ENCODE measurements at places on chromosomes 11 and 22. TPM values are rescaled to one million over a fixed set of nuclear protein-coding genes. Genes with fewer than 3 reads are reported as not detected.
A peak's percentile ranks its signal among the peaks of the same experiment; 100 is the strongest.

The DNAJB13 gene
- not detected for total RNA-seq

GRCh38 chr11:79026803-79027445 lies 413.9 kb downstream of the TENM4 start:
- DNase-seq: no peak

GRCh38 chr11:57348052-57348451 lies 9.9 kb downstream of the P2RX3 start:
- DNase-seq: no peak

DNA sequence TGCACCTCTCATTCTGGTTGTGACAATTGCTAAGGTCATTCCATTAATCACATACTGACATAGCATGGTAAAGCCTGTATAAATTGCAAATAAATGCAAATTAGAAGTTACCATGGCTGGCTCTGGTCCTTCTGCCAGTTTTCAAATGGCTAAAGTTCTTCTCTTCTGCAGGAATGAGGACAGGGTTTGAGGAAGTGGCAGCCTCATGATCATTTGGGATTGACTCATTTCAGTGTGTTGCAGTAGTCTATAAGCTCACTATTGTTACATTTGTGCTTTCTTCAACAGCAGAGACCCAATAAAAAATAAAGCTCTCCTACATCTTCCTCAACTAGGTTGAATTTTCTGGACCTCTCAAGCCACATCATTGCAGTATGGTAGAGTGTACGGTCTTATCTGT lies 60.3 kb downstream of the NECTIN1 start:
- no peak for DNase-seq

- no peak for DNase-seq
Observed at GRCh38 chr11:82195283-82195682, 538.4 kb downstream of the FAM181B start.

The MMP13 gene
- 0.35 TPM for total RNA-seq

DNA sequence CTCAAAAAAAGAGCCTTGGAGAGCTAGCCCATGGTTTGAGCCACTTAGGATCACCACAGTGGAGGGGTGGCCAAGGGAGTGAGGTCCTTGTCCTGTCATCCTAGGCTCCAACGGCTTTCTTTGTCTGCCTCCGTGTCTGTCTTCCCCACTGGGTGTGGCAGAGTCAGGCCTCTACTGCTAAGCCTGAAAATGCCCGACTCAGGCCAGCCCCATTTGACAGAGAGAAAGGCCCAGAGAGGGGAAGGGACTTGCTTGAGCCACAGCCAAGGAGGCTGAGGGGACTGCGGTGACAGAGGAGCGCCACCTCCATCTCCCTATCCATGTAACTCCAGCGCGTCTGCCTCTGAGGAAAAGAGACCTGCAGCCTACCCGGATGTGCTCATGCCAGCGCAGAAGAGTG lies 27.8 kb upstream of the CD82 start:
- DNase-seq: no peak

DNA sequence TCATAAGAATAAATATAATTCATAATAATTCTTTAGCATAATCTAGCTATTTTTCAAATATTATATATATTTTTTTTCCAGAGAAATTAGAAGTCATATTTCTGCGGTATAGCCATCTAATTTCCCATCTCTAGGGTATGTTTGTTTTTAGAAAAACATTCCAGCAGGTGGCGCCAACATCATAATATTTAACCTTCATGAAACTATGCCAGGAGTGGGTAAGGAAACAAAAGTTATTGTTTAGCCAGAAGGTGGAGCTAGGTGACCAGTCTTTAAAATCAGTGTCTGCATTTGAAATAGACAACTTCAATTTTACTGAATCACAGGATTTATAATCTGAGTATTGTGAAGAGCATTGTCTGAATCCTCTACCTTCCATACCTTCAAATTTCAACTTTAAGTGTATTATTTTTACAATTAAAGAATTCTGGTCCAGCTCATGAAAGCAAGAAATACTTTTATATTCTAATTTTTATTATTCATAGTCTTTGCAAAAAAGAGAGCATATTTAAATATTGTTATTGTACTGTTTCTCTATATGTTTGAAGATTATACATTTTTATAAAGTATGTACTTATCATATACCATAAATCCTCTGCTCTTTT lies 15.7 kb upstream of the CCDC179 start:
- peak; percentile 70 for DNase-seq

GRCh38 chr22:48751539-48752437 lies 1075.9 kb downstream of the BRD1 start:
- DNase-seq: no peak

GRCh38 chr22:44291674-44292360 lies 20.9 kb downstream of the SHISAL1 start:
- DNase-seq: no peak

DNA sequence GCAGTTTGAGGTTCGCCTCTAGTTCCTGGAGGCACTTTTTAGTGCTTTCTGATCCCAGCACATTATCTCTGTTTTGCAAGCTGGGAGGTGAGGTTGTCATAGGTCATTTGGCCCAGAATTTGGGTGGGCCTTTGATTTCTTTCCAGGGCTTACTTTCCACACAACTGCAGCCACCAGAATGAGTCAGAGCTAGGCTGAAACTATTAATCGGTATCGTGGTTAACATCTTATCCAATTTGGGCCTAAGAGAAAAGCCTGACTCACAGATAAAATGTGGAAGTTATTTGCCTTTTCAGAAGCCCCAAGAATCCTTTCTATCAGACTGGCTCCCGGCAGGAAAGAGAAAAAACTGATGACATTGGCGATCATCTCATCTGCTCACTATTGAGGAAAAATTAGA lies 166.4 kb downstream of the KIRREL3 start:
- peak; percentile 33 for DNase-seq

GRCh38 chr22:27540656-27541396 lies 260.7 kb downstream of the MN1 start:
- no peak for DNase-seq

The CPT1B gene
- total RNA-seq: 35.9 TPM

The OR5M10 gene
- not detected for total RNA-seq

The ZNF408 gene
- total RNA-seq: 15.2 TPM

The FAM227A gene
- total RNA-seq: 5.7 TPM

GRCh38 chr11:67073908-67074307 lies 17.3 kb downstream of the RHOD start:
- no peak for DNase-seq

DNA sequence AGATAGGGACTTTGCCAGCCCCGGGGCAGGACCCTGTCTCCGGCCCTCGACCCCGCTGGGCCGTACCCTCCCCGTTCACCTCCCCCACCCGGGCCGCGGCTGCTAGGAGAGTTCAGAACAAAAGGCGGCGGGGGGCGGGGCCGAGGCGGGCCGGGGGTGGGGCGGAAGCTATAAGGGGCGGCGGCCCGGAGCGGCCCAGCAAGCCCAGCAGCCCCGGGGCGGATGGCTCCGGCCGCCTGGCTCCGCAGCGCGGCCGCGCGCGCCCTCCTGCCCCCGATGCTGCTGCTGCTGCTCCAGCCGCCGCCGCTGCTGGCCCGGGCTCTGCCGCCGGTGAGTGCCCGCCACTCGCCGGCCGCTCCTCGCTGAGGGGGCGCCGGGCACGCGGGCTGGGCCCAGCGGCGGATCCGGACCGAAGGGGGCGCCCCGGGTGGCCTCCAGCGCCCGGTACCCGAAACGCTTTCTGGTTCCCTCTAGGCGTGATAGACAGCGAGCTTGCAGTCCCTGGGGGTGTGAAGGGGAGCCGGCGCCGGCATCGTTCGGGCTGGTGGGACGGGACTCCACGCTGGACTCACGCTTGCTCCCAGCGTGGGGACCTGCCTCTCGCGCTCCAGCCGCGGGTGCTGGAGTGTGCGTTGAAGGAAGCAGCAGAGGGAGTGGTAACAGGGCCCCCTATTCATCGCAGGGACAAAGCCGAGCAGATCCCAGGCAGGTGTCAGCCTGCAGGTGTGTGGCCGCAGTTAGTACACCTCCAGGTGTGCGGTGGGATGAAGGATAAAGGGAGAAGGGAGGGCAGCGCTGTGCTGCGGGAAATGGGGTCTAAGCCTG lies at the start of gene MMP11:
Gene MMP11, plus strand, starts transcription at position 201 of the 825 bp plus-strand sequence. Its CDS starts 22 bp downstream, at position 223.
- no peak for DNase-seq

GRCh38 chr11:68658661-68659060 lies 25.7 kb upstream of the GAL start:
- DNase-seq: no peak

The P2RY6 gene
- total RNA-seq: under 0.01 TPM

The TENM4 gene
- 17.4 TPM for total RNA-seq

- DNase-seq: no peak
Observed at GRCh38 chr11:70210530-70210929, 7.4 kb downstream of the FADD start.

The GNAZ gene
- total RNA-seq: 12.0 TPM

- peak; percentile 6 for DNase-seq
Observed at GRCh38 chr11:66718320-66718971, 10.6 kb downstream of the SPTBN2 start.

The GLB1L3 gene
- total RNA-seq: 0.50 TPM

- no peak for DNase-seq
Observed at GRCh38 chr11:124467381-124467927, 22.0 kb upstream of the OR8B8 start.

The RRP7A gene
- total RNA-seq: 64.2 TPM

- no peak for DNase-seq
Observed at GRCh38 chr11:27717377-27717776, 17.1 kb upstream of the BDNF start.

DNA sequence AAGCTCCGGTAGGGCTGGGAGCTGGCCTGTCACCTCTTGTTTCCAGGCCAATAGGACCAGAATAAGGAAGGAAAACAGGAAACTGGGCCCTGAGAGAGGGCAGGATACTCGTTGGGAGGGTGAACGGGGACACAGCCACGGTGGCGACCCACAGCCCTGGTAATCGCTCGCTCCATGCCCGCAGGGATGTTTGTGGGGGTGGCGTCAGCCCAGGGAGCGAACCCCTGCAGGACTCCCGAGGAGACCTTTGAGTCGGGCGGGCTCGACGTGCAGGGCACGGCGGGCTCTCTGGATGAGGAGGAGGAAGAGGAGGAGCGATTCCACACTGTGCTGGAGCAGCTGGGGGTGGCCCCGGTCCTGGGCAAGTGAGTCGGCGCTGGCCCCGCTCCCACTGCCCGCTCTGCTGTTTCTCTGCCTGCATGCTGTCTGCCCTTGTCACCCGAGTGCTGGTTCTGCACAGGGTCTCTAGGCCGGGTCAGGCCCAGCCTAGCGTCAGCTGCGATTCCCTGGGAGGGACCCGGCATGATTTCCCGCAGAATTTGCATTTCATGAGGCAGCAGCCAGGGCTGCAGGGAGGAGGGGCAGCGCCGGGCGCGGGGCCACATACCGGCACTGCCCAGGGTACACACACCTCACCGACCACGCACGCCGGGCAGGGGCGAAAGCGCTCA lies 1.6 kb downstream of the CRACR2B start:
- DNase-seq: no peak

The ALDH3B1 gene
- total RNA-seq: 17.0 TPM

DNA sequence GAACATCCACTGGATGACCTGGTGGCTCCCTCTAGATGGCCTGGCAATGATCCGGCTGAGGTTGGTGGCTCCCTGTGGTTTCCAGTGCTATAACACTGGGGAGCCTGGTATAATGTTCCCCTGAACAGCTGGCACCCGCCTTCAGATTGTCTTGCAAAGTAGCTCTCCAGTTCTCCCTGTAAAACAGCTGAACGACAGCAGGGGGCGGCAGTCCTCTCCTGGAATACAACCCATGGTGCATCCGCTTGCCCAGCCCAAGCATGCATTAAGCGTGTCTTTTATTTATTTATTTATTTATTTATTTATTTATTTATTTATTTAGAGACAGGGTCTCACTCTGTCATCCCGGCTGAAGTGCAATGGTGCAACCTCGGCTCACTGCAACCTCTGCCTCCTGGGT lies 258.9 kb downstream of the BUD13 start:
- no peak for DNase-seq

The TBX1 gene
- total RNA-seq: not detected

DNA sequence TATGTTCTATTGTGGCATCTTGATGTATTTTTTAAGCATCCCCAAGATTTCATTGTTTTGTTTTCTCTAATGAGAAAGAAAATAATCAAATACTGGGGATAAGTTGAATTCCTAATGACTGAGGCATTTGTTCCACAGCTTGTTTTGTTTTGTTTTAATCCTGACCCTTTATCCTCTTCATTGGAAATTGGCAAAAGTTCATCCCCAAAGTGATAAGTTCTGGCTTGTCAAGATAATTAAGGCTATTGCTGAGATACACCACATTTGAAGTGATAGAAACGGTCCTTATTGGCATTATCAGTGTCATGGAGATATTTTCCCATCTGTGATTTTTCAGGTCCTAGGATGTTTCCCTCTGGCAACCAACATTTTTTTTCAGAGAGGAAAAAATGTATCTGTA lies 65.0 kb downstream of the SLC36A4 start:
- no peak for DNase-seq

The C11orf87 gene
- total RNA-seq: not detected

GRCh38 chr22:24566899-24567511 lies 11.2 kb downstream of the SNRPD3 start:
- DNase-seq: no peak

DNA sequence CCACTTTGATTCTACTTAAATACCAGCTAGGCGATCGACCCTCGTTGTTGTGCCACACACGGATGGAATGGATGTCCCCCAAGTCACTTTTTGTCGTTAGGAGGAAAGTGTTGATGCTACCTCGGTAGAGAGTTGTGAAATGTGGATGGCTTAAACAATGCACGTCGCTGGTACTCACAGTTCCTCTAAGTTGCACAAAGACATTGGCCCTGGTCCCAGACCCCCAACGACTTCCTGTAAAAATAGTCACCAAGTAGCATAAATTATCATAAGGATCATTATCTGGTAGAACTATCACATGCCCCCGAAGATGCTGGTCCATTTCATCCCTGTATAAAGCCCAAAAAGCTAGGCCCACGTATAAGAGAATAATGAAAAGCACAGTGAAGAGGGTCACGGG lies 3.8 kb downstream of the PKDREJ start:
- no peak for DNase-seq

The BEST1 gene
- 0.67 TPM for total RNA-seq

DNA sequence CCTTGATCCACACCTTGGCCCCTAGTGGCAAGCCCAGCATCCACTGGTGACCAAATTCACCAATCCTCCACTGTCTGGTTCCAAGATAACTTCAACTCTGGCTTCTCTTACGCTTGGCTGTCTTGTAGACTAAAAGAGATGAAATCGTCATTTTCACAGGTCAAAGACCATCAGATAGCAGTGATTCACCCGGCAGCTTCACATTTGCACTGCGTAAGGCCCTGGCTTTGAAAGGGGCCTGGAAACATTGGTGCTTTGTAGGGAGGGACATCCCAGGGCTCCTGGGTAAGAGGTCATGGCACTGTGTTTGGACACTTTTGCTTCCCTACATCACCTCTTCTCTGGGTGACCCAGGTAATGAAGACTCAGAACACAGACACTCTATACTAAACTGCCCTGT lies 30.1 kb upstream of the FADD start:
- no peak for DNase-seq

The PDGFD gene
- total RNA-seq: 0.19 TPM
